ENCODE measurements at places on chromosomes 6 and 20.

GRCh38 chr6:37696841-37697662 is 631 bp downstream of the MDGA1 start:
- peak; percentile 53 for DNase-seq

- no peak for DNase-seq
Measured at GRCh38 chr6:53737746-53738145, 57.1 kb upstream of the LRRC1 start.

GRCh38 chr6:116447496-116448011 is 13.6 kb upstream of the CALHM6 start:
- DNase-seq, result no peak

DNA sequence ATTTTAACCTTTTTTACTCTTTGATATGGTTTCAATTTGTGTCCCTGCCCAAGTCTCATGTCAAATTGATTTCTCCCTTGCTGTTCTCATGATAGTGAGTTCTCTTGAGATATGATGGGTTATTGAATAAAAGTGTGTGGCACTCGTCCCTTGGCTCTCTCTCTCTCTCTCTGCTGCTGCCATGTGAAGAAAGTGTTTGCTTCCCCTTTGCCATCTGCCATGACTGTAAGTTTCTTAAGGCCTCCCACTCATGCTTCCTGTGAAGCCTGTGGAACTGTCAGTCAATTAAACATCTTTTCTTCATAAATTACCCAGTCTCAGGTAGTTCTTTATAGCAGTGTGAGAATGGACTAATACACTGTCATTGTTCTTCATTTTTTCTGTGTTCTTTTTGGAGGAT is 48.5 kb downstream of the LIN28B start:
- no peak for DNase-seq

DNA sequence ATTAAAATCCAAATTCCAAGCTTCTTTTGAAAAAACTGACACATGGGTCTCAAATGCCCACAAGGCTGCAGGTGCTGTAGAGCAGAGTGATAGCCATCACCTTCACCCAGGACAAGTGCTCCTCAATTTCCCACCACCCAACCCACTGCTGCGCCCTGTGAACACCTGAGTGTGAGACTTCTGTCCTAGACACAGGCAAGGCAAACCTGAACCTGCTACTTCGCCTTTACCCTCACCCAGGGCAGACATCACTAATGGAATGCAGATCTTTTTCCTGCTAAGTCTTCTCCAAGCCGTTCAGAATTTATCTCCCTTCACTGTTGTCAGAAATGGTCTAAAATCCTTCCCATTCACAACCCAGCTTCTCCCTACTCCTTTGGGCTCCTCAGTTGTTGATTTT is 65.9 kb downstream of the PREX1 start:
- no peak for DNase-seq

- no peak for DNase-seq
Measured at GRCh38 chr6:112469306-112469705, 122.2 kb downstream of the RFPL4B start.

- no peak for DNase-seq
Measured at GRCh38 chr6:86730216-86730615, 207.1 kb upstream of the HTR1E start.

Data from CD4-positive, alpha-beta memory T cell (primary cell).